ENCODE measurements at places on chromosomes 1 and 21. TPM values are rescaled to one million over a fixed set of nuclear protein-coding genes. Genes with fewer than 3 reads are reported as not detected.

DNA sequence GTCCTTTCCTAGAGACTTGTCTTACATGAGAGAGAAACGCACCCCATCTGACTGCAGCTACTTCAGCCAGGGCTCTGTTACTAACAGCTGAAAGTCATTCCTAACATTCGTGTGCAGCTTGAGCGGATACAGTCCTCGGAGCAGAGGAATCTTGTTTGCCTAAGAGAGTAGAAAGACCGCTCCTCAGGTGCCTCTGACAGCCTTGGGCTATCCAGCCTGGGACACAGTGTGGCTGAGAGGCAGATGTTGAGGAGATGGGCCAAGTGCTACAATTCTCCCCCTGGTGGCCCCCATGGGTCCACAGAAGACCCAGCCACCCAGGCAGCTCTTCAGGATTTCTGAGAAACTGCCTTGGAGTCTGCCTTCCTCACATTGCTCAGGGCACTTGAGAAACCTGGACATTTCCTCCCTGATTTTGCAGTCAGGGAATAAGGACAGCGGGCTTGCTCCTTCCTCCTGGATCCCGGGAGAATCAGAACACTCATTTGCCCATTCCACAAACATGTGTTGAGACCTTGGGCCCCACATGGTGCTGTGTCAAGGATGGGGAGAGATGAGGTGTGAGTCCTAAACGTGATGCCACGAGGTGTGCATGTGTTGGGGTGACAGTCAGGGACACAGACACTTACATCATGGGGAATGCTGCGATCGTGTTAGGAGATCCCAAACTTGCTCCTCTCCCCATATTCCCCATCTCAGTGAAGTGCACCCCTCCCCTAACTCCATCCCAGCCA lies 13.1 kb downstream of the TRIM62 start:
- no peak for DNase-seq

DNA sequence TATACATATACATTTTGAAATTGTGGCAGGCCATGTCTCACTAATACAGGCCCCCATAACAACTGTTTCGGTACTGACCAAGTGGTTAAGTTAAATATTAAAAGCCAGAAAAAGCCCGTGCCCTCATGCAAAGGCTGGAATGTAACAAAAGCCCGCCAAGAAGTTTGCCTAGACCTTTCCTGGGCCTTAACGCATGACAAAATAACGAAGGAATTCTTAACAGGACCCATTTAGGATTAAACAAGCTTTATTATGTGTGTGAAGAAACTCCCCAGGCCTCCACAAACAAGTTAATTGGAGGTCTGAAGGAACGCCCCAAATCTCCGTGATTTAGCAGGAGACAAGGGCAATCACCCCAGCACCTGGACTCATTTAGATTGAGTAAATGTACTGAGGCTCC lies 42.4 kb downstream of the TNFSF4 start:
- no peak for DNase-seq

Gene FCGR1A
- total RNA-seq: not detected

DNA sequence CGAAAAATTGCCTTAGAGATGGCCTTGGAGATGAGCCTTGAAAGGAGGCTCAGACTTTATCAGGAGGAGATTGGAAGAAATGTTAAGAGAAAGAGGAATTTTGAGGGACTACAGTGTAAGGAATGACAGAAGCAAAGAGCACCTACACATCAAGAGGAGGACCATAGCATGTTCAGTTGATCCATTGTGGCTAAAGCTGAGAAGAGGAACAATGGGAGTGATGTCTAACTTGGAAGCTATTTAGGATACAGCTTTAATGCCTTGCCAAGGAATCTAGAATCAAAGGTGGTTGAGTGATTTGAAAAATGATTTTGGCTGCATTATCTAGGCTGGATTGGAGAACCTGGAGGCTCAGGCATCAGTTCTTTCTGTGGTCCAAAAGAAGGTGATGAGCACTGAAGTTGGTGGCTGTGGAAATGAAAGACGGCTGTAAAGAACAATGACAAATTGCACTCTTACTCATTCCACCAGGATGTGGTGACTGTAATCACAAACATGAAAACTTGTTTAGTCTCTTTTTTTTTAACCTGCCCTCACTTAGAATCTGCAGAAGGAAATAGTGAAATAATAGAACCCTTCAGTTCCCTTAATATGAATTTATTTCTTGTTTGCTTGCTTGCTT lies 11.3 kb downstream of the FAM20B start:
- peak; percentile 16 for DNase-seq

- no peak for DNase-seq
Measured at GRCh38 chr1:243921111-243921510, 71.1 kb upstream of the AKT3 start.

DNA sequence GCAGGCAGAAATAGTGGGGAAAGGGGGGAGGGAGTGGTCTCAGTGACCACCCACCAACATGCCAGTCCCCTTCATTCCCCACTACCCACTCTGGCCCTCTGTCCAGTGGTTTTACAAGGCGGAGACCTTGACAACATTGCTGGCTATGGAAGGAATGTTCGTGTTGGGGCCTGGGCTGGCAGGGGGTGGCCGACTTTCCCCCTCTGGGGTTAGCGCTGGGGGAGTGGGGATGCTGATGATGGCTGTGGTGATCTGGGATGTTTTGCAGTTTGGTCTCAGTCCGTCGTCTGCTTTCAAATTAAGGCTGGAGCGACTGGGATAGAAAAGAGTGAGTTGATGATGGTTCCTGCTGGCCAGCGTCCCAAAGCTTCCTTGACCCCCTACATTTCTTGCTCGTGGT lies 20.3 kb downstream of the DDX20 start:
- no peak for DNase-seq

- peak; percentile 60 for DNase-seq
Measured at GRCh38 chr1:9652379-9653209, 1.1 kb downstream of the PIK3CD start.

DNA sequence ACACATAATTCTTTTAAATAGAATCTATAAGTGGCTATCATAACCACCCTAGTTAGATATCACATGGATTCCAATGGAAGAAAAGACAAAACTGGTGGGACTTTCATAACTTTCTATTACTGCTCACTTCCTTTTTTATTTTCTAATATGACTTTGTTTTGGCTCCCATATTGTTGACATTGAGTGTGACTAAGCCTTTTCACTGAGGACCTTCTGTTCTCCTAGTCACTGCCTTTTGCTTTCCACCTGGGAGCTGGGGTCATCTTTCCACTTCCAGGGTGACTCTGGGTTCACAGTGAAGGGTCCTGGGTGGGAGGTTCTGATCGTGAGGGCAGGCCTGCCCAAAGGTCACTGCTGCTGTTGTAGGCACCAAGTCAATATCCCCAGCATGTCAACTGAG lies 275.8 kb downstream of the TGFB2 start:
- DNase-seq: no peak

GRCh38 chr1:51231120-51231519 lies 5.0 kb upstream of the RNF11 start:
- no peak for DNase-seq

DNA sequence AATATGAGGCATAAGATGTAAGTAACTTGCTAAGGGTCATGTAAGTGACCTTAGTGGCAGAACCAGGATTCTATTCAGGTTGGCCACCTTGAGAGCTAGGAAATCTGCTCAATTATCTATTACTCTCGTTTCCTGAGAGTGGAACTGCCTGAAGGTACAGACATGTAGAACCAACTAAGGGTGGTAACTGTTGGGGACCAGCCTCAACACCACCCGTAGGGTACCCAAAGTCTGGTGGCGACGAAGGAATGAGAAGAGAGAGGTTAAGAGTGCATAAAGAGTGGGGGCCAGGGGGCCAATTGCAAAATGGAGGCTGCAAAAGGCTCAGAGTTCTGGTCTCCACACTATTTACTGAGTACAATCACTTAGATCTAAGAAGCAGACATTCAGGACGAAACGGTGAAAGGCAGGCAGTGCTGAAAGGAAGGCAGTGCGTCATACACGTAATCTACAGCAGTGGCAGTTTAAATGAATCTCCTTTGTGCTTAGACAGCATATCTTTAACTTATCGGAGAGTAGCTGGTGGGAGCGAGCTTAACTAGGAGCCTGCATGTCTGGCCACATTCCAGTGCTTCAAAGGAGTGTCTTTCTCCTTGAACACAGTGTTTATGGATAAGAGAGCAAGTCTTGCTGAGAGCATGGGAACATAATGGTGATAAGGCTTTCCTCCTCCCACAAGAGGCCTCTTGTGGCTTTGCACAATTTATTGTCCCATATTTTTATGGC lies 25.0 kb downstream of the SRSF4 start:
- DNase-seq: no peak

Gene FAM163A
- total RNA-seq: not detected

- DNase-seq: no peak
Measured at GRCh38 chr1:162609306-162609705, 23.0 kb upstream of the DDR2 start.

DNA sequence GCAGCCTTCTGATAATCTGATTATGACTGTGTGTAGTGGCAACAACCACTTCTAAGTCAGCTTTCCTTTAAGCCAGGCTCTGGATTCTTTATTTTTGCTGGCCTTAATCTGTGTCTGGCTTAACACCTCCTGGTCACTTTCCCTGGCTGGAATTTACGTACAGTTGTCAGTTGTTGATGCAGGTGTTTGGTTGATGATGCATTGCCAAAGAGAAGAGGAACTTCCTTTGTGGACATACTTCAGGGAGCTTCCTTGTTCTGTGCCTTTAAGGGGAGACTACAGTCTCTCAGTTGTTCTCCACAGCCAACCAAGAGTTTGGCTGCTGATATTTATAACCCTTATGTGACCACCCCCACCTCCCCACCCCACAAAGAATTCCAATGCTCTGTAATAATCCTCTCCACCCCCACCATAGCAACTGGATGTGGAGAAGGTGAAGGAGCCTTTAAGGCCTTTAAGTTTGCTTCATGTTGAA lies 96.0 kb upstream of the BMP8A start:
- no peak for DNase-seq

Gene TNFAIP8L2
- 22.2 TPM for total RNA-seq

Gene KRTAP20-1
- not detected for total RNA-seq

Gene IQGAP3
- 13.5 TPM for total RNA-seq

Gene CAMK2N1
- 0.25 TPM for total RNA-seq

- no peak for DNase-seq
Measured at GRCh38 chr1:175262621-175263020, 70.0 kb upstream of the KIAA0040 start.

- no peak for DNase-seq
Measured at GRCh38 chr1:163307479-163308171, 14.1 kb upstream of the NUF2 start.

Gene OR2L5
- total RNA-seq: not detected

- DNase-seq: no peak
Measured at GRCh38 chr1:64836802-64837201, 91.9 kb downstream of the RAVER2 start.

Measured in activated naive CD8-positive, alpha-beta T cell treated with anti-CD3 and anti-CD28 coated beads for 36 hours (primary cell).